M059J (cell line): ENCODE measurements at places on chromosomes 11 and 22. TPM values are rescaled to one million over a fixed set of nuclear protein-coding genes. Genes with fewer than 3 reads are reported as not detected.

- no peak for DNase-seq
Measured at GRCh38 chr11:134760299-134760698, 348.3 kb upstream of the B3GAT1 start.

- DNase-seq, result peak; percentile 50
Measured at GRCh38 chr11:131661132-131661531, 290.7 kb downstream of the NTM start.

The PARVA gene
- total RNA-seq, result 38.5 and 46.4 TPM in 2 replicates

The TNNT3 gene
- total RNA-seq, result not detected in 2 replicates

The CATSPERZ gene
- total RNA-seq, result not detected in 2 replicates
